Naive thymus-derived CD8-positive, alpha-beta T cell (primary cell): ENCODE measurements at places on chromosomes 4 and X.
A peak's percentile ranks its signal among the peaks of the same experiment; 100 is the strongest.

- no peak for DNase-seq
Measured at GRCh38 chr4:145860446-145860845, 78.2 kb downstream of the ZNF827 start.

GRCh38 chr4:41041551-41041950, 172.8 kb downstream of the APBB2 start:
- no peak for DNase-seq

- DNase-seq = peak; percentile 43
Measured at GRCh38 chrX:1205681-1206611, 6.5 kb downstream of the CRLF2 start.

- DNase-seq = no peak
Measured at GRCh38 chr4:83701041-83701440, 165.1 kb downstream of the GPAT3 start.
